ENCODE measurements at places on chromosomes 7 and 10.
A peak's percentile ranks its signal among the peaks of the same experiment; 100 is the strongest.

DNA sequence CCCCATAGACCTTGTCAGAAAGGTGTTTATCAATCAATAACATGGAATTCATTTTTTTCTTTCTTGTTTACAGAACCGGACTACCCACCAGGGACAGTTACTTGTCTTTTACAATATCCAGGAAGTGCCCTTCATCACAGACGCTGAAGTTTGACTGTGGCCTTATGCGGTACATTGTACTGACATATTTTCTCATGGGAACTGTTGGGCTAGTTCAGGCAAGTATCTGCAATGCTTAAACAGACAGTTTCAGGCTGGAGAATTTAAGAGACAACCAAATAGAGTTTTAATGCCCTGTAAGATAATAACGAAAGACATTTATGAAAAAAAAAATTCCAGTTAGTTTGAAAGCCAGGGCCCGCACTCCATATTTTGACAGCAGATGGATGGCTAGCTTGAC lies 246.4 kb downstream of the GATA3 start:
- no peak for DNase-seq

DNA sequence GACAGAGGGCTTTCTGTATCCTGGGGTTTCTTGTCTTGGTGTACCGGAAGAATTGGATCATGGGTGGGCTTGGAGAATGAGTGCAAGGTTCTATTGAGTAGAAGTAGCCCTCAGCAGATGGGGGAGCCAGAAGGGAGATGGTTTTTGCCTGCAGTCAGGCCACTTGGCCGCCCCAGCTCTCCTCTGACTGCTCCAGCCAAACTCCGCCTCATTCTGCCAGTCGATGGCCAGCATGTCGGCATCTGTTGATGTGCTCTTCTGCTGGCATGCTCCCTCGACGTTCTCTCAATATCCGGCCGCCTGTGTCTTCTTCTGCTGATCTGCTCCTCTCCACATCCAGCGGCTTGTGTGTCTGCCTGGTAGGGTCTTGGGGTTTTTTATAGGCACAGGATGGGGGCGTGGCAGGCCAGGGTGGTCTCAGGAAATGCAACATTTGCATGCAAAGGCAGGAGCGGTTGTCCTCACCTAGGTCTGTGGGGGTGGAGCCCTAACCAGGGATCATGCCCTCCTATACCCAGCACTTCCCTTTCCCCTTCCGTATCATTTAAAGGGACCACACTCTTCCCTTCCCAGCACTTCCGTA lies 40.2 kb upstream of the TNS3 start:
- no peak for DNase-seq

- no peak for DNase-seq
Observed at GRCh38 chr7:41257660-41258059, 445.2 kb downstream of the INHBA start.

DNA sequence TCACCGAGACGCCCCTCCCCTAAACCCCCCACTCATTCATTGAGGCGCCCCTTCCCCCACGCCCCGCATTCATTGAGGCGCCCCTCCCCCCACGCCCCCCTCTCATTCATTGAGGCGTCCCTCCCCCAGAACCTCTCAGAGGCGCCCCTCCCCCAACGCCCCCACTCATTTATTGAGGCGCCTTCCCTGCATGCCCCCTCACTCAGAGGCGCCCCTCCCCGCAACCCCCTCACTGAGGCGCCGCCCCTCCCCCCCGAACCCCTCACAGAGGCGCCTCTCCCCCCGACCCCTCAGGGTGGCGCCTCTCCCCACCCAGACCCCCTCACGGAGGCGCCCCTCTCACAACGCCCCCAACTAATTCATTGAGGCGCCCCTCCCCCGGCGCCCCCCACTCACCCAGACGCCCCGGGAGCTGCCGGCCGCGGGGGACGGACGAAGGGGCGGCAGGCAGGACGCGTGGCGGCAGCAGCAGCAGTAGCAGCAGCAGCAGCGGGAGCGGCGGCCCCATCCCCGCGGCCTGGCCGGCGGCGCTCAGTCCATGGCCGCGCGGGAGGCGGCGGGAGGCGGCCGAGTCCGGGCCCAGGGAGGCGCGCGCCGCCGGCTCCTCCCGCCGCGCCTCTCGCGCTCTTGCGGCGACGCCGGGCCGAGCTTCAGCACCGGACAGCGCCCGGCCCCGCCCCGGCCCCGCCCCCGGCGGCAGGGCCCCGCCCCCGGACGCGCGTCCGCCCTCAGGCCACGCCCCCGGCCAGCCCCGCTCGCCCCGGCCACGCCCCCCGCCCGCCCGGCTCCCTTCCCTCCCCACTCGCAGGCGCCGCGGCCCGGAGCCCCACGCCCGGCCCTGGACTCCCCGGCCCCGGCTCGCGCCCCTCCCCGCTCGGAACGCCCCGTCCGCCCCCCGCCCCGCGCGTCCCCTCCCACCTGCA lies at the start of gene PTPRN2:
PTPRN2 (minus strand) TSS at position 662 of the 923 bp plus-strand sequence.
- DNase-seq, result peak; percentile 59

DNA sequence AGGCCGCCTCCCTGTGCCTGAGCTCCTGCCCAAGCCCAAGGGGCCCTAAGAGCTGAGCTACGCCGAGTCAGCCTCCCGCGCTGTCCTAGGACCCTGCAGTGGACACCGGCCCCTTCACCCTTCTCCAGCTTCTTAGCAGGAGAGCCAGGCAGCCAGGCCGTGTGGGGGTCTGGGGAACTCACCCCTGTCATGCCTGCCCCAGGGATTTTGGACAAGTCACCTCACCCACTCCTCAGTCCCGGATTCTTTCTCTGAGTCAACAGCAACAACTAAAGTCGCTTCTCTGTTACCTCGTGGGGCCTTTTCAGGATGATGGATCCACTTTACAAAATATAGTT lies 79.3 kb downstream of the MKI67 start:
- DNase-seq, result no peak

GRCh38 chr7:2760098-2760889 lies 72.3 kb downstream of the AMZ1 start:
- no peak for DNase-seq

- no peak for DNase-seq
Observed at GRCh38 chr7:29100924-29101323, 45.4 kb downstream of the CPVL start.

GRCh38 chr7:147681530-147681929 lies 909.0 kb upstream of the C7orf33 start:
- DNase-seq, result no peak

DNA sequence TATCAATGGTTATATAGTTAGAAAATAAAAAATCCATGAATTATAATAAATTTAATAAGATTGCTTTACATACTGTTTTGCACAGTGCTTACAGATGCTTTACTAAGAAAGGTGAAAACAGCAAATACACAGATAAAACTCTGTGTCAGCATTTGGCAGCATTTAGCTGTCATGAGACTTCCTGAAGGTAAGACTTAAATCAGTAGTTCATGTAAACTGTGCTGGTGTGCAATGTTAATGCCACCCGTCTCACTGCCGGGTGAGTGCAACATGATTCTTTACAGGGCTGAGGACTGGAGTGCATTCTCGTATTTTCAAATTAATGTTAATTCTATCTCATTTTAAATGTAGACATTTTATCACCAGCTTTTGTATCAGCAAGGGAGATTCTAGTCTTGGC lies 326.2 kb upstream of the POT1 start:
- DNase-seq, result no peak

- DNase-seq, result peak; percentile 68
Observed at GRCh38 chr10:124678557-124679240, 65.5 kb downstream of the FAM53B start.

GRCh38 chr10:122659651-122660050 lies 40.0 kb downstream of the C10orf120 start:
- DNase-seq, result no peak

DNA sequence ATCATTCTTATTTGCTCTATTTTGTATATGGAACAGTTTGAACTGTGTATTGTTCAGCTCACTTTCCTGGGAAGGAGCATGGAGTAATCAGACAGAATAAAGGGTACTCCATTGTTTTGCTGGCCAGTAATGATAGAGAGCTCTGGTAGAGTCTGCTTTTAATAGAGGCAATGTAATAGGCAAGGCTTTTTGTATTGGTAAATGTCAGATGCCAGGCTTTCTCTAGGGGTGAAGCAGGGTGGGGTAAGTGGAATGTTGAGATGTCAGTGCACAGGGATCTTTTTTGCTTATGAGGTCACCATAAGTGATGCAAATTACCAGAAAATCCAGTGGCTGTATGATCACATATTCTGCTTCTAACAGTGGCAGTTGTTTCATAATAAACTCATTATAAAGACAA lies 1088.3 kb upstream of the SORCS1 start:
- DNase-seq, result no peak

DNA sequence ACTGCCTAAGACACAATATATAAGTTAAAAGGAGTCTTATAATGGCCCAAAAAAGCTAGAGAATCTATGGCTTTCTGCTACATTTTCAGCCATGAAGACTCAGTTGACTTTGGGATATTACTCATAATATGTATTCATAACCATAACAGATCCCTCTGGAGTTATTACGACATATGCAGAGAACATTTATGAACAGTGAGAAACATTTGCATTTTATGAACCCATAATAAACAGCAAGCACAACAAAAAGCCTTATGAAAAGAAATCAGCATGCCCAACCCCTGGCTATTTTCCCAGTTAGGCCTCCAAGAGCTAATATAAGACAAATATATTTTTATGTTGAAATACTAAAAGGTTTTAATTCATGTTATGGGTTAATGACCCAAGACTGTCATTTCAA lies 52.4 kb downstream of the ARMH3 start:
- no peak for DNase-seq

DNA sequence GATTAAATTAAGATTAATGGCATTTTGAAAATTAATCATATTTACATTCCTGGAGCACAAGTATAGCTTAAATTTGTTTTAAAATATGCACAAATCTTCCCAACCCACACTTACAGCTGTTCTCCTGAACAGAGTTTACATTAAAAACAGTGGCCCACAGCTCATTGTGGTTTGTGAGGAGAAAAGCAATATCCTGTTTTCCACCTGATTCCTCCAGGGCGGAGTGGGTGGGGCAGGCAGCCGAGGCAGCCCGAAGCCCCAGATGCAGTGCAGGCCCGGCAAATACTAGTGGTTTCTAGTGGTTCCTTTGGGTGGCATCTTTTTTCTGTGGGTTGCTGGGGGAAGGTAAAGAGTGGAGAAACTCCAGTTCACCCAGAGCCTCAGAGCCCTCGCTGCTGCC lies 280.8 kb downstream of the ARHGAP12 start:
- DNase-seq, result no peak

- no peak for DNase-seq
Observed at GRCh38 chr7:56051053-56051338, 248 bp downstream of the PSPH start.

- no peak for DNase-seq
Observed at GRCh38 chr7:37408291-37409228, 40.1 kb downstream of the ELMO1 start.

GRCh38 chr7:110897538-110897937 lies 193.4 kb upstream of the LRRN3 start:
- no peak for DNase-seq

GRCh38 chr7:135210888-135211178 lies 493 bp downstream of the WDR91 start:
- no peak for DNase-seq

DNA sequence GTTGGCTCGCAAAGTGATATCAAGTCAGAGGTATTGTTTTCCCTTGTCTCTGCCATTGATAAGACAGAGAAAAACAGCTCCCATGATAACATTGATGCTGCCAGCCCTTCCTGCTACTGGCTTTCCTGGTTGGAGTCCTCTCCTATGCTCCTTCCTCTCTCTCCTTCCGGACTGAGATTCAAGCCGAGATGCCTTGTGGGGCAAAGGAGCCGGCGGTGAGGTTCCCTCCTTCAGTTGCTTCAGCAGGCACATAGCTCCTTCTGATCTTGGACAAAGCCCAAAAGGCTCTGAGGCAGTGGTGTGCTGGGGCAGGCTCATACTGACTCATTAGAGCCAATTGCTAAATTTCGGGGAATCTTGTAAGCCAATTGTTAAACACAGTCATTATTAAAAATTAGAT lies 8.8 kb upstream of the ZCCHC24 start:
- DNase-seq, result no peak

GRCh38 chr7:21580073-21580521 lies 37.3 kb downstream of the DNAH11 start:
- DNase-seq, result no peak

- no peak for DNase-seq
Observed at GRCh38 chr7:151014950-151015349, 9.3 kb downstream of the ATG9B start.
